ENCODE measurements at places on chromosomes 13 and 19. TPM values are rescaled to one million over a fixed set of nuclear protein-coding genes. Genes with fewer than 3 reads are reported as not detected.

The FGF9 gene
- total RNA-seq, result 3.7 TPM

The PRTN3 gene
- total RNA-seq, result 4.7 TPM

The OR7C1 gene
- not detected for total RNA-seq

The SHC2 gene
- total RNA-seq, result 7.8 TPM

The ZNF548 gene
- total RNA-seq, result 27.7 TPM

The ZNF878 gene
- total RNA-seq, result 0.52 TPM

The ZNF560 gene
- 0.52 TPM for total RNA-seq

Measured in skeletal muscle tissue (tissue), 5 donors.